Left renal cortex interstitium (tissue), 4 donors: ENCODE measurements at places on chromosomes 16 and 17.

DNA sequence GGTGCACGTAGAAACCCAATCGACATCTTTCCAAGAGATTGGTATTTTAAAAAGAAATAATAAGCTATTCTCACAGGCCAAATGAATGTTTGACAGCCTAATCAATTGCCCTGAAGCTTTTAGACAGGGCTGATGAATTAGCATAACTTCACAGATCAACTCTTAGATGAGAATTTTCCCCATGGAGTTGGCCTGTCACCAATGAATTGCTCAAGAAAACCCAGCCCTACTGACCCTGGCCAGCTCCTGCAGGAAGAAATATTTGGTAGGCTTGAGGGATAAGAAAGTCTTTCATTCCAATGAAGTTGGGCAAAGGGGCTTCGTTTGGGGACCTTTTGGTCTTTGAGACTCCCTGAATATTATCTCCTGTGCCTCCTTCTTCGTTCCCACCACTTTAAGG, 23.4 kb upstream of the SEC14L1 start:
- DNase-seq: no peak

DNA sequence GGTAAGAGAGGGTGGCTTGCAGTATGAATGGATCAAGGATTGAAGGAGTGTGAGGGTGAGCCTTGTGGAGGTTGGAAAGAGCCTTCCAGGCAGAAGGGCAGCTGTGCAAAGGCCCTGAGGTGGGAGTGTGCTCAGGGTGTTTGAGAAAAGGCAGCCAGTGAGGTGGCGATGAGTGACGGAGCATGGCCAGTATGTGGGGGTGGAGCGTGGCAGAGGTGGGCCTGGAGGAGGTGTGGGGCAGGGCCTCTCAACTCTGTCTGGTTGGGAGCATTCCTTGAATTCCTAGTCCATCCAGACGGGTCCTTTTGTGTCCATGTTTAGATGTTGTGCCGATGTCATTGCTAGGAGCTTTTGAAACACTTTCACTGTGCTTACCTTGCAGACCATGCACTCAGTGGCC, 51.3 kb downstream of the EPN2 start:
- DNase-seq: no peak

DNA sequence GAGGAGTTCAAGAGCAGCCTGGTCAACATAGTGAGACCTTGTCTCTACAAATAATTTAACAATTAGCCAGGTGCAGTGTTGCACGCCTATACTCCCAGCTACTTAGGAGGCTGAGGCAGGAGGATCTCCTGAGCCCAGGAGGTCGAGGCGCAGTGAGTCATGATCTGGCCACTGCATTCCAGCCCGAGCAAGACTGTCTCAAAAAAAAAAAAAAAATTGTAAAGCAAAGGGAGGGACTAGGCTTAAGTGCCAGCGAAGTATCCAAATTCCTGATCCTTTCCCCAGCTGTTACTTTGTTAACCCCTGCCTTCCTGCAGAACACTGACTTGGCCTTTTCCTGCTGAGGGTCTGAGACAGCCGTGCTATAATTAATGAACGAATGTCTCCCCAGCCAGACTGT, 2.7 kb downstream of the GDPD3 start:
- DNase-seq: no peak

DNA sequence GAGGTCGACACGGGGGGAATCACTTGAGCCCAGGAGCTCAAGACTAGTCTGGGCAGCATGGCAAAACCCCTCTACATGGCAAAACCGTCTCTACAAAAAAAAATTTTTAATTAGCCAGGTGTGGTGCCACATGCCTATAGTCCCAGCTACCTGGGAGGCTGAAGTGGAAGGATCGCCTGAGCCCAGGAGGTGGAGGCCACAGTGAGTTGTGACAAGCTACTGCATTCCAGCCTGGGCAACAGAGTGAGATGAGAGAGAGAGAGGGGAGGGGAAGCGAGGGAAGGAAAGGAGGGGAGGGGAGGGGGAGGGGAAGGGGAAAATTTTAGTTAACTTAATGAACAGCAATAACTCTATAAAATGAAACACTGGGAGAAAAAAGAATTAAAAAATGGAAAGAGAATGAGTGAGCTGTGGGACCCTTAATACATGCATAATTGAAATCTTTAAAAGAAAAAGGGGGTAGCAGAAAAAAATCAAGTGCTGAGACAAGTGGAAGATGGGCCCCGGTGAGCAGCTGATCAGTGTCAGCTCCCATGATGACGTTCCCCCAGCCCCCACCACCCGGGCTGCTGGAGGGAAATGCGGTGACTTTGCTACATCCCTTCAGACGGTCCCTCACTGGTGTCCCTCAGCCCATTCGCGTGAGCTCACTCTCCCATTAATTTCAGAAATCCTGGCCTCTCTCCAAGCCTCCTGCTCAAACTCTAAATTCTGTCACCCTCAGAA, 2.7 kb downstream of the ASGR2 start:
- no peak for DNase-seq

GRCh38 chr17:3983606-3984484, 19.6 kb upstream of the ATP2A3 start:
- DNase-seq: no peak

DNA sequence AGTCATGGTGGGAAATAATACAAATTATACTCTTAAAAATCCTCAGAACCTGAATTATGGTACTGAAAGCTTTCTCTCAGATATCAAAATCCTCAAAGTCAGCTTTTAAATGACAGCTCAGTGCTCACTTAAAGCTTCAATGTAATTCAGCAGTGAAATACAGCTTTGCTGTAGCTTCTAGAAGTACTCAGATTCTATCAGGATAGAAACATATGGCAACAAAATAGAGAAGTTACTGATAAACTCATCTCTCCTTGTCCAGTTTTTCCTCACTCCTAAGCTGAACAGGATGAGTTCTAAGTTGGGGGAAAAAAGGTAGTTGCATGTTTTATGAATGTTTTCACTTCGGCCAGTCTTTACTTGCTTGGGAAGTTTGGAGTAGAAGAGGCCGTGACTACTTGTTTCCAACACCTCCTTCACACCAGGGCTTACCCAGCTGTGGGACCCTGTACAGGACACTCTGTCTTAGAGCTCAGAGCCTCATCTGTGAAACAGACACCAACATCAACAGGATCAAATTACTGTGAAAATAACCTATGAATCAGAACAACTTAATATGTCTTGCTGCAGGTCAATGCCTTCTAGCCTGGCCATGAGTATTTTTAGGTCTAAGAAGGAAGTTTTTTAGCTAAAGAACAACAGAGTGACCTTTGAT, 30.2 kb downstream of the OGFOD1 start:
- DNase-seq: no peak
